ENCODE measurements at places on chromosomes 12 and 14.
A peak's percentile ranks its signal among the peaks of the same experiment; 100 is the strongest.

DNA sequence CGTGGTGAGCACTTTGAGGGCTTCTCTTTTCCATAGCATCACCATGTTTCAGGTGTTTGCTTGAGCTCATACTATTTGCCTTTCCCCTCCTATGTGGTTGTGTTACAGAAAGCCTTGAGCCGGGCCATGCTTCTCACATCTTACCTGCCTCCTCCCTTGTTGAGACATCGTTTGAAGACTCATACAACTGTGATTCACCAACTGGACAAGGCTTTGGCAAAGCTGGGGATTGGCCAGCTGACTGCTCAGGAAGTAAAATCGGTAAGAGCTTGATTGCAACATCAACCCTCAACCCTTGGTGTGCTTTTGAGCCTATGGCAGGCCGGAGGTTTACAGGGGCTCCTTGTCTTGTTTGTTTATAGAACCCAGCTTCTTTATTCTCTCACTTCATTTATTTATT, 8.1 kb downstream of the LETMD1 start:
- DNase-seq: peak; percentile 86

- DNase-seq: no peak
Observed at GRCh38 chr14:92470811-92471210, 42.8 kb upstream of the RIN3 start.

GRCh38 chr12:29241821-29242591, 92.9 kb downstream of the FAR2 start:
- peak; percentile 87 for DNase-seq

DNA sequence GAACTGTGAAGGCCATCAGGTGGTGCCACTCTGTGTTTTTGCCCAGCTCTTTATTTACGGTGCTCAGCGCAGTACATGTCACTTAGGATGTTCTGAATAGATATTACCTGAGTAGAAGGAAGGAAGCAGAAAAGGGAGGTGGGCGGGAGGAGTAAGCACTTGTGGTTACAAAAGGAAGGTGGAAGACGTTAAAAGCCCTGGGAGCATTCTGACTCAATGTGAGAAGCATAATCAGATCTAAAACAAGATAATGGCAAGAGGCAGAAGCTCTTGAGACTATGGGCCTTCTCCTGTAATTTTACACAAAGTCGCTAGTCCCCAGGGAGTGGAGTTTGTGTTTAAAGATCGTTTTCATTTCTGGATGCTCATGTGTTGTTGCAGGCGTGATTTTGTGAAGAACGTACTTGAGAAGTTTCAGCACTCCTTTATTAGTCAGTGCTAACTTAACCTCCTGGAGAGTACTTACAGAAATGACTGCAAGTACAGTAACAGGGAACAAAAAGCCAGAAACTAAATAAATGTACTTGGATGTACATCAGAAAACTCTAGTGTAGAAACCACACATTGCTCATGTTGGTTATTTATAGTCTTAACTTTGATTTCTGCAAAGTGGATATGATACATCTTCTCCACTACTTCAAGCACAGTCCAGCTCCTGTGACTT, 1523.5 kb downstream of the AACS start:
- DNase-seq: no peak

DNA sequence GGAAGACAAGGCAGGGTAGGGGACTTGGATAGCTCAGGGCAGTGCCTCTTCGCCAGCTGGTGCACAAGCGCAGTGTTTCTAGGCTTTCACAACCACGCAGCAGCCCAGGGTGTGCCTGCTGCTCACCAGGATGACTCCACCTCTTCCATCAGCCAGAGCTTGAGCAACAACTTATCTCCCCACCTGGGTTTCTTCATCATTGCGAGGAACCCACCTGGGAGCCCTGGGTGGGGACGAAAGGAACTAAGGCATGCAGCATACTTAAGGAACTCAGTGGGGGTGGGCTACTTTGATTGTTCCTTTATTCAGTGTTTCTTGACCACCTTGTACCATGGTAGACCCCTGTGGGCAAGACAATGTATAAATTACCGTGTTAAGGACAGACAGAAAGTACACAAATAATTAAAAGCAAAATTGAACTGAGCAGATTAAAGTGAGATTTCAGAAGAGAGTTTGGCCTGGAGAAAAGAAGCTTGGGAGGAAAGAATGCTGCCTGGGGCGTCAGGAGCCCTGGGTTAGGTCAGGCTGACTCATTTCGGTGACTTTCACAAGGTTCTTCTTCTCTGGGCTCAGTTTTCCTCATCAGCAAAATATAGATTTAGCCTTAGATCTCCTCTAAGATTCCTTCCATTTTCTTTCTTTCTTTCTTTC, 22.9 kb downstream of the KRT18 start:
- DNase-seq: no peak

DNA sequence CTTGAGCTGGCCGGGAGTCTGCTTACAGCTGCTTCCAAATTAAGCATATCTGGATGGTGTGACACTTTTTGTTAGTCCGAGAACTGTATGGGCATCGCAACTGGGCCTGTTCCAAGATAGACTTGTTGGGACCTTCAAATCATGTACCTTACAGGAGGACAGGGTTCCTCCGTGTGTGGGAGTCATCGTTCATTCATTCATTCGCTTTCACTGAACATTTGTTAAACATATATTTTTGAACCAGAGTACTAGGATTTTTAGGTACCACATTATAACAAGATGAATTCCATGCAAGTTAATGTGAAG, 387 bp upstream of the IPO8 start:
- DNase-seq: no peak

GRCh38 chr14:76829650-76830421, 3.6 kb downstream of the LRRC74A start:
- no peak for DNase-seq

DNA sequence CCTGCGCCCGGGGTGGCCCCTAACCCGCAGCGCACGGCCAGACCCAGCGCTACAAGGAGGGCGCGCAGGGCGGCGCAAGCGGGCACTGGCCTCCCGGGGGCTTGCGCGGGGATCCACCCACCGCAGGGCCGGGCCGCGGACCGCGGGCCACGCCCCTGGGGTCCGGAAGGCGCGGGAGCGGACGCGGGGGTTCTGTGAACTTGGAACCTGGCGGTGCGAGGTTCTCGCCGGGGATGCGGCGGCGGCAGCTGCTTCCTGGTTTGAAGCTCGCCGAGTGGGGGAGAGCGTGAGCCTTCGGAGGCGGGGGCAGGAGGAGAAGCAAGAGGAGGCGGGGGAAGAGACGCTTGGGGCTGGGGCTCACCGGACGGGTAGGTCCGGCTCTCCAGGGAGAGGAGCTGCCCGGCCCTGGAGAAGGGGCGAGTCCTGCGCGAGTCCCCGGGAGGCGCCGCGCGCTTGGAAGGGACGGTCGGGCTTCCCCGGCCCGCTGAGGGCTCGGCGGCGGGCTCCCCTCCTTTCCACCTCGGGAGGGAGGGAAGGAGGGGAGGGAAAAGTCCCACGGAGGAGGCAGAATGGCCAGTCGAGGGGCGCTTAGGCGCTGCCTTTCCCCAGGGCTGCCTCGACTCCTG, at the start of gene PRKCH:
TSS of gene PRKCH (plus strand) at position 195 of the 626 bp plus-strand sequence. CDS start 523 bp downstream, outside the sequence.
- DNase-seq: peak; percentile 60

GRCh38 chr12:74365178-74365964, 172.3 kb upstream of the ATXN7L3B start:
- peak; percentile 33 for DNase-seq

GRCh38 chr12:129779989-129780388, 123.8 kb downstream of the TMEM132D start:
- no peak for DNase-seq

GRCh38 chr14:28666961-28667360, 99.6 kb upstream of the FOXG1 start:
- no peak for DNase-seq

GRCh38 chr12:76876696-76877229, 2.1 kb downstream of the CSRP2 start:
- no peak for DNase-seq

DNA sequence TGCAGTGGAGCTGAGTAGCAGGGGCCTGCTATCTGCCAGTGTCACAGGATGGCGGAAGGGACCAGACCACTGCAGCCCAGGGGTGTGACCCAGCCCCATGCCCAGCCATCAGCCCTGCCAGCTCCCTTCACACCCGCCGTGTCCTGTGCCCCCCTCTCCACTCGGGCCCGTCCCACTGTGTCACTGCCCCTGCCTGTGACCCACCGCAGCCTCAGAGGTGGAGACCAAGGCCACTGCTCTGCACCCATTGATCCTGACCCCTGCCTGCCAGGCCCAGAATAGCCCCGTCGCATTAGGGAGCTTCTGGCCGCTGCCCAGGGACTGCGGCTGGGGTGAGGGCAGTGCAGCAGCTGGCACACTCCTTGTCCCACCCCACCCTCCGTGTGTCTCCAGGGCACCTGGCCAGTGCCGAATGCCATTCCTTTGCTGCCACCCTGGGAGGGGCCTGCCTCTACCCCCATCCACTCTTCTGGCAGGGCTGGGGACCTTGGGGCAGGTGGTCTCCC, 2.1 kb upstream of the CRIP2 start:
- DNase-seq: no peak

DNA sequence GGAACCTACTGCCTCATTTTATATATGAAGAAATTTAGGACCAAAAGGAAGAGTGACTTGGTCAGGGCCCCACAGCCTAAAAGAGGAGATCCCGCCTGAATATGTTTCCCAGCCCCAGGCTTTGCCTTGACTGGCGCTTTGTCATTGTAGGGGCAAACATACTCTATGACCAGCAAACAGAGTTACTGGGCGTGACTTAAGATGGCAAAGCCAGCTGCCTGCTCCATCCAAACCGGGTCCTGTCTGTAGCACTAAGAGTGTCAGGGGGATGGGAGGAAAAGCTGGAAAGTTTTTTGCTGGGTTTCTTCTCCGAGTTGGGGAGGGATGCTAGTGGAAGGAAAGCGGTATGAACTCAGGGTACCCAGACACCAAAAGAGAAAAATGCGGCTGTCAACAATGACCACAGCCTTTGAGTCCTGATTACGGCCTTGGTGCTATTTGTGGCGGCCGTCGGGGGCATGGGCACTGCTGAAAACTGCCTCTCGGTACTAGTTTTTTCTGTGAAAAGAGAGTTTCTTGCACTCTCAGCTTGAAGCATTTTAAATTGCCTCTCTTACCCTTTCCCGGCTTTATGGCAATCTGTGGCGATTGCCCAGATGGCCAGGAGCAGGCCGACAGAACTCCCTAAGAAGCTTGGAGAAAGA, 82.7 kb downstream of the PRIMA1 start:
- DNase-seq: no peak

DNA sequence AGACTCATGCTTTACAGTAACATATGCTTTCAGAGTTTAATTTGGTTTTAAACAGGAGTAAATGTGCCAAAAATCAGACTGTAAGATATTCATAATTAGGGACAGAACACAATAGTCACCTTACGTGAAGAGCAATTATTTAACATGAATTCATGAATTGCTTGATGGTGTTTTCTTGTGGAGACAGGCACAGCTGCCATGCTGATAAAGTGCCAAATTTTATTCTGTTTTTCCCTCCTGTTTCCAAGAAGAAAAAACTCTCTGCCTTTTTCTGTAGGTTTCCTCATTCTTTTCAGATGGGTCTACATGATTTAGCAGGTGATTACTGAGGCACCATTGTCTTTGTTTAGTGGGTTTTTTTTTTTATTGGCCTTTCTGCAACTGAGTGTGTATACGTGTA, 80.1 kb downstream of the C12orf42 start:
- no peak for DNase-seq

- no peak for DNase-seq
Observed at GRCh38 chr12:121181181-121181580, 28.7 kb upstream of the P2RX4 start.

DNA sequence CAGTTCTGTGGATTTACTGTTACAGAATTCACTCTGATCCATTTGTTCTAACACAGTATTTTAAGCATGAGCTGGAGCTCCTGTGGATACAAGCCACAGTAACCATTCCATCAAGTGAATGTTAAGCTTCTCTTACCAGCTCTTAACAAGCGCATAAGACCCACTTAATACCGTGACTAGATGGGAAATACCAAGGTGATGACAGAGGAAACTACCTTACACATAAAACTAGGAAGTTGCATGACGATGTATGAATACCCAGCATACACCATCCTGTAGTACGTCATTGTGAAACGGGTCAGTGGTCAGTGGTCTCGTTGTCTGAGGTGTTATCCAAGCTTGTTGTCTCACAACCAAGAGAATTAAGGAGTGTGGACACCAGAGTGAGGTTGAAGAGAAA, 2.0 kb upstream of the GALC start:
- DNase-seq: no peak
